Stimulated activated CD8-positive, alpha-beta memory T cell treated with anti-CD3 and anti-CD28 coated beads, Interleukin-15, amount 100 ng/mL, for 1 hour (primary cell): ENCODE measurements at places on chromosomes 6 and 20.

DNA sequence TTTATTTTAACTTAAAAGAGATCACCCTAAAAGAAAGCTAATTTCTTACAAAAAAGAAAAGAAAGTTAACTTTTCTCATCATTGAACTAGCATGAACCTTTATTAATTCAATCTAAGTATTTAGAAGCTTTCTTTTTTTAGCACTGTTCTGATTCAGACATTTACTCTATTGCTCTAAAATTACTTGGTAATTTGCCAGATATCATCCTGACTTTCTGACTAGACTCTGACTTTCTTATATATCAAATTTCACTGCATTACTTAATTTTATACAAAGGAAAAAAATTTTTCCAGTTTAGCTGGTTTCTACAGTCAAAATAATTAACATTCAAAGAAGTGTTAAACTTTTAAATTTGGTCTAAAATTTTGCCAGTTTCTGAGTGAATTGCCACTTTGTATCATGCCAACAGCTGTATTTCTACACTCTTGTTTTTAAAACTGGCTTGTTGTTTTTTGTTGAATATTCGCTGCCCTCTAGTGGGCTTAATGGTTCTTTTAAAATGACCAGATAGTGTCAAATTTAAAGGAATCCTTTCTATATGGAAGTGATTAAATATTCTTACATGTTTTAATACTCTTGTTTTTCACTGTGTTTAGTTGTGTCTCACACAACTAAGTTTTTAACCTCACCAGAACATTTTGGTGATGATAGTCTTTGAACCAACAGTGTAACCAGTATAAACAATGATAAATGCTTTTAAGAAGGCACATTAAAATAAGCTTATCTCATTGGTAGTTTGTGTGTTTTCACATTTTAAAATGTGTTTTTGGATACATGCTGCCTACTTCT is 102.0 kb downstream of the POPDC3 start:
- no peak for DNase-seq

DNA sequence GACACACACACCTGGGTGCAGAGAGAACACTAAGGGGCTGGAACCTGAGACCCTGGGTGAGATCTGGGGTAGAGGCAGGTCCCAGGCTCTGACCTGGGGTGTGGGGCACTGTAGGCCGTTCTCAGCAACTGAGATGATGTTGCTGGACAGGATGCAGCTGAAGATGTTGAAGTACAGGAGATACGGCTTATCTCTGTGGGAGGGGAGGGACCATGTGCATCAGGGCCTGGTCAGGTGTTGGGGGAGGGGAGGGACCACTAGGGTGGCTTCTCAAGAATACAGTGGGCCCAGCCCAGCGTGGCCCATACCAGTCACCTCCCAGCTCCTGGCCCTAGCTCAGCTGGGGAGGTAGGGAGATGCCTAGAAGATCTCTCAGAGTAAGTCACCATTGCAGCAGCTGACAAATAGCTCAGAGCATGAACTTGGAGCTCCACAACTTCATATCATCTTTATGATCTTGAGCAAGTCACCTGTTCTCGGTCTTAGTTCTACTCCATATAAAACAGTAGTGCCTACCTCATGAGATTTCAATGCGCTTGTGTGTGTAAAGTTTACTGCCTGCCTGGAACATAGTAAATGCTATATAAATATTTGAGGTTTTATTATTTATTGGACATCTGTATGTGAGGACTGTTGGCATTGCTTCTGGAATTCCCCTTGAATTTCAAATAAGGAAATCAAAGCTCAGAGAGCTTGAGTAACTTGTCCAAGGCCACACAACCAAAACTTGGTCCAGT is 3.8 kb downstream of the SLC44A4 start:
- no peak for DNase-seq

GRCh38 chr6:31906122-31906521 is 4.2 kb upstream of the ZBTB12 start:
- no peak for DNase-seq

GRCh38 chr6:11078266-11078665 is 15.4 kb upstream of the SMIM13 start:
- DNase-seq, result no peak

- no peak for DNase-seq
Observed at GRCh38 chr6:122276637-122277036, 122.8 kb upstream of the HSF2 start.

DNA sequence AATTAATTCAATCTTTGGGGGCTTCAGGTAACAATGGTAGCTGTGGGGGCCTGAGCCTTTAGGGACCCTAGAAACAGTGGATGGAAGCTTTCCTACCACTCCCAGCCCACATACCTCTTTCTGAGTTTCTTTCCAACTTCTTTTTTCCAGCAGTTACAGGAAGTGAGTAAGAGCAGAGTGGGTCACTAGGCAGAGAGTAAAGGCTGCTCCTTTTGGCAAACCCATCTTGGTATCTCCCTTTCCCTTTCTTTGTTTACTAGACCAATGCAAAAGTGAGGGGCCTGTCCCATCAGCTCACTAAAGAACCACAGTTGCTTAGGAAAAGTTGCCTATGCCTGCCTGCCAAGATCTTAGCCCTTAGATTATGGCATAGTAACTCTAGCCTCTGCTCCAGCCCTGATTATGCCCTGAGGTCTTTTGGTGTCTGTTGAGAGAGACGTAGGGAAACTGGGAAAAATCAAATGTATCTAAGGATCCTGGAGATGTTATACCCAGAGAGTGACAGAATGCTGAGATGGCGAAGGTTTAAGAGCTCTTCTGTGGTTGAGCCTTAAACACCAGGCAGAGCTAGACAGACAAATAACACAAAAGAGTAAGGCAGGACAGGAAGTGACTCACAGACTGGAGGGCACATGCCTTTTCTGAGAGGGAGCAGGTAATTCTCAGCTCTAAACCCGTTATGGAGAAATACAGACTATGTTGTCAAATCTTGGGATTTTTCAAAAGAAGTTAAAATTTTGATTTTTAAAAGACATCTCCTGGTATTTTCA is 31.3 kb downstream of the TRMT6 start:
- DNase-seq, result no peak

GRCh38 chr6:23498013-23498412 is 628.0 kb upstream of the NRSN1 start:
- no peak for DNase-seq

GRCh38 chr6:23154159-23154558 is 584.8 kb downstream of the HDGFL1 start:
- no peak for DNase-seq

- no peak for DNase-seq
Observed at GRCh38 chr20:50804437-50805348, 9.8 kb downstream of the BCAS4 start.

DNA sequence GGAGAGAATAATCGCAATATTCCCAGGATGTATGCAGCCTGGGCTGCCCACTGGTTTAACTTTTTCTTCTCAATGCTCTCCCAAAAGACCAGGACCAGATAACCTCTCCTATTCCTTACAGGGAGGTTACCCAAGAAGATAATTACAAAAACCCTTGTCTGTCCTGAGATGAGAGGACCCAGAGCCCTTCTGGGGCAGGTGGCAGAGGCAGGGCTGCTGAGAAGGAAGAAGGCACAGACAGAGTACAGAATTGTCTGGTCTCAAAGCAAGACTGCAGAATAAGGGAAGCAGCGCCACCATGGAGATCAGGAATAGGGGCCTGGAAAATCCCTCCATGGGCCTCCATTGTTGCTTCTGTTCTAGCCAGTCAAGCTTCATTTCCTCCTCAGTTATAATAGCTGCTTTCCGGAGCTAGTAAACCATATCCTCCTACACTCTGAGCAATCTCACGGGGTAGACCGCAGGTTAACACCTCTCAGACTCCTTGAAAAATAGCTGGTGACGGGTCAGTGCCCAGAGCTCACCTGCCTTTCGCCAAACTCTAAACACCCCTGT is 463 bp upstream of the HLA-DMB start:
- DNase-seq, result no peak

DNA sequence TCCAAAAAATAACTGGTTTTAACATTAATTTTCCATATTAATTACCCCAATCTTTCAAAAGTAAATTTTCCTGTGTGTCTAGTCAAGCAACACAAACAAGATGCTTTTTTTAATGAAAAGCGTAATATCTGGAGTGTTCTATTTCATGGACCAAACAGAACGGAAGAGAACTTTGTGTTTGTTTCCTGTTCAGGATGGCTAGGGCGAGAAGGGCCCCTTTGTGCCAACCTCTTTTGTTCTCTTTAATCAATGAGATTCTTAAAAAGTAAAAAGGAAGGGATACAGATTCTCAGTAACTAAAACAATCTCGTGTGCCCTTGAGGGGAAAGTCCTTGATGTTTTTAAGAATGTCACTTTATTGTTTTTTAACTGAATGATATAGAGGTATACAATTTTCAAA is 55.7 kb downstream of the GNAS start:
- DNase-seq, result no peak

- DNase-seq, result no peak
Observed at GRCh38 chr6:57159127-57159526, 13.0 kb upstream of the BAG2 start.

DNA sequence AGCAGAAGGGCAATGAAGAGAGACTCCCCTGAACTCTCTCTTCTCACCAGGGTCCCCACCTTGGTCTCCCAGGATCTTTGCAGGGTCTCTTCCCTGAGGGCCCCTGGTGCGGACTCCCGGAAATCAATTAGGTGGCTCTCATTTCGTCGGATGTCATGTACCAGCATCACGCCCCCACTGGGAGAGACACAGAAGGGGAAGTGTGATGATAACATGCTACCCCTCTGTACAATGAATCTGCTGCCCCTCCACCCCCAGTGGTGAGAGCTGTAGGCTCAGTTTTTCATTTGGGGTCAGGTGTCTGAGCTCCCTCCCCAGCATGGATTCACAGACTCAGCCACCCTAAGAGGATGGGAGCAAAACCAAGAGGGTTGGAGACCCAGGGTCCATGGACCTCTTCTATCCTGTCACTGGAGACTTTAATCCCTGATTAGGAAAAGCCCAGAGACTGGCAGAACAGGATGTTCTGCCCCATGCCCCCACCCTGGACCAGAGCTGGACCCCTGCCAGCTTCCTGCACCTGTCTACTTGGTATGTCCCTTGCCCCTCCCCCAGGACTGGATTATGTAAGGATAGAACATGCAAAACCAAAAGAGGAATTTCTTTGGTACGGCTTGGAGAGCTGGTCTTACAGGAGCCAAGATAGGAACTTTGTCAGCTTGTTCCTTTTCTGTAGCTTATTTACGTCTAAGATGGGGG is 11.1 kb downstream of the GGT7 start:
- no peak for DNase-seq

DNA sequence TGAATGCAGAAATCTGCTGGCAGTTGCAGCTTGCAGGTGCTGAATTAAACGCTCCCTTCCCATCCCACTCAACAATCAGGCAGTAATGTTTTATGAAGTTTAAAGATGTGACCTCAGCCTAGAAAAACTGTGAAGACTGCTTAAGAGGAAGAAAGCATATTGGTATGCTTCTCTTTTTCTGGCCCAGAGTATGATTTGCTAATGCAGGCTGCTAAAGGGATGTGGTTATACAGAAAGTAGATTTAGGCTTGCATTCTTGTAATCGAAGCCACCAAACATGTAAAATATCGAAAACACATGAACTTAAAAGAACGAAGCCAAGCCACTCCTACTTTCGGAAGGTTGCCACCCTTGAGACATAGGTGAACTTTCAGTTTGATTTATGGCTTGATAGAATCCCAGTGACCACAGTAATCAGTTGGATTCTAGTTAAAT is 40.7 kb downstream of the MAP3K5 start:
- no peak for DNase-seq
